Urinary bladder (tissue), 4 donors: ENCODE measurements at places on chromosomes 4 and X. TPM values are rescaled to one million over a fixed set of nuclear protein-coding genes. Genes with fewer than 3 reads are reported as not detected.

DNA sequence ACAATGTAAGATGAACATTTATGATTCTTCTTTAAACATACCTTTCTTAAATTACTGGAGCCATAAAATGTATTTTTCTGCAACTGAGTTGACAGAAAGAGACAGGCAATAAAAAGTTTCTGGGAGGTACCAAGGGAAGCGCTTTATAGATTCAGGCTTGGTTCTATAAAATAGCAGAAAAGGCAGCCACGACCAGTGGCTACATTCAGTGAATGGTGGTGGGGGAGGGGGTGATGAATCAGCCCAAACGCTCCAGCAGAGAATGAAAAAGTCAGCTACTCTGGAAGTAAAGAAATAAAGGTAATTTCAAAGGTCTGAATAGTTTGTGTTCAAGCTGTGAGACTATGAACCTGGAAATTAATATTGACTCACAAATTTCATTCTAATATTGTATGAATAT is 456.1 kb downstream of the KCTD8 start:
- DNase-seq = no peak

OTC gene
- total RNA-seq = 0.63 TPM

- DNase-seq = no peak
Observed at GRCh38 chr4:108906006-108906405, 143.2 kb upstream of the ETNPPL start.

DMP1 gene
- not detected for total RNA-seq

DNA sequence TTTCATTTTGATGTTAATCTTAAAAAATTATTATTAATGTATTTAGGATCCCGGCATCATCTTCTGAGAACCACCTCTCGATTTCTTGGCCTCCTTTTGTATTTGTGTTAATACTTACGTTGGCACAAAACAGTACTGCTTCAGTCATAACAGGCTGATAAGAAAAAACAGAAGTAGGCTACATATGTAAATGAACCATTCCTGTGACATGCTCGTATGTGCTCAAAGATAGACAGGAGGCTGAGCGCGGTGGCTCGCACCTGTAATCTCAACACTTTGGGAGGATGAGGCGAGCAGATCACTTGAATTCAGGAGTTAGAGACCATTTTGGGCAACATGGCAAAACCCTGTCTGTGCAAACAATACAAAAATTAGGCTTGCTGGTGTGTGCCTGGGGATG is 109.4 kb upstream of the H2AZ1 start:
- no peak for DNase-seq

DNA sequence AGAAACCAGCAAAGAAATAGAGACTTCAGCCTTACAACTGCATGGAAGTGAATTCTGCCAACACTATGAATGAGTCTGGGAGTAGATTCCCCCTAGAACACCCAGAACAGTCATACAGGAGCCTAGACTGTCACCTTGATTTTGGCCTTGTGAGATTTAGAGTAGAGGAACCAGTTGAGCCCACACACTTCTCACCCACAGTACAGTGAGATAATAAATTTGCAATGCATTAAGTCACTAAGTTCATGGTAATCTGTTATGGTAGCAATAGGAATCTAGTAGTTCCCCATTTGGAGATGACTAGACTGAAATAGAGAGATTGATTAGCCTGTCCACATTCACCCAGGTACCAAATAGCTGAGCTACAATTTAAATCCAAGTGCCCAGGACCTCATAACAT is 59.0 kb downstream of the FAM13A start:
- no peak for DNase-seq

TMLHE gene
- 28.1 TPM for total RNA-seq

DNA sequence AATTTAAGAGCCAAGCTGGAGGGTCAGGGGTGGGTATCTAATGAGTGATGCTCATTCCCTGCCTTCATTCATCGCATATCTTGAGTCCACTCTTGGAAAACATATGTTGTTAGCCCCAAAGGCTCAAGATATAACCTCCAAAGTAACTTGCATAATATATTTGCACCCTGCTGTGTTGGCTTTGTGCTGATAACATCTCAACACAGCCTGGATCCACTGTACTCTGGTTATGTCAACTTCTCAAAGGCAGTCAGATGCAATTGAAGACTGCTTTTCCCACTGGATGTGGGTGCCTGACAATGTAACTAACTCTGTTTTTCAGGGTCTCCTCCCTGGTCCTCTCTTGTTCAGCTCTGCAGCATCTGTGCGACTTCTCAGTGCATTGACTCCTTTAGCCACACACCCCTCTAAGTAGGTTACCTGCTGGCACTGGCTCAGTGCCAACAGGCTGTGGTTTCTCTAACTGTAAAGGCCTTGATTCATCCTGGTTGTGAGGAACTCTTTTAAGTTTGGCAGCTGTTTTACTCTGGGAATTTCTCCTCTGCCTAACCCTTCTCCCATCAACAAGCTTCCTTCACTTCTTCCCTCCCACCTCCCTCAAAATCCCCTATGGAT is 28.1 kb downstream of the SLC16A2 start:
- DNase-seq = no peak

GAGE2A gene
- total RNA-seq = not detected

GRCh38 chrX:152832520-152832919 is 1.7 kb downstream of the NSDHL start:
- DNase-seq = no peak

GRCh38 chr4:161314371-161314770 is 849.4 kb downstream of the FSTL5 start:
- DNase-seq = no peak

DNA sequence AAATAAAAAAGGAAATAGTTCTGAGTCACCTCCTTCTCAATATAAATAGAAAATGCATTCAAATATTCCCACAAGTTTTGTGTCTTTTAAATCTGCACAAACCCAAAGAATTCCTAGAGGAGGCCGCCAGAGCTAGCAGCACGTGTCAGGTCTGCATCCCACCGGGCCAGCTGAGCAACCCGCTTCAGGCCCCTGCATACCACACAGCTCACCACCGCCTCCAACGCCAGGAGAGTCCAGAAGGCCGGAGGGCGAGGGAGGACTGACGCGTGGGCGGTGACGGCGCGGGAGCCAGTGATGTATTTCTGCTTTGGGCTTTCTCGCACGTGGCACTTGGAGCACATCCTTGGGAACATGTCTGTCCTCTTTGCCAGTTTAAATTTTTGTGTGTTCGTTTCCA is 61.9 kb upstream of the CLDN34 start:
- DNase-seq = no peak

DNA sequence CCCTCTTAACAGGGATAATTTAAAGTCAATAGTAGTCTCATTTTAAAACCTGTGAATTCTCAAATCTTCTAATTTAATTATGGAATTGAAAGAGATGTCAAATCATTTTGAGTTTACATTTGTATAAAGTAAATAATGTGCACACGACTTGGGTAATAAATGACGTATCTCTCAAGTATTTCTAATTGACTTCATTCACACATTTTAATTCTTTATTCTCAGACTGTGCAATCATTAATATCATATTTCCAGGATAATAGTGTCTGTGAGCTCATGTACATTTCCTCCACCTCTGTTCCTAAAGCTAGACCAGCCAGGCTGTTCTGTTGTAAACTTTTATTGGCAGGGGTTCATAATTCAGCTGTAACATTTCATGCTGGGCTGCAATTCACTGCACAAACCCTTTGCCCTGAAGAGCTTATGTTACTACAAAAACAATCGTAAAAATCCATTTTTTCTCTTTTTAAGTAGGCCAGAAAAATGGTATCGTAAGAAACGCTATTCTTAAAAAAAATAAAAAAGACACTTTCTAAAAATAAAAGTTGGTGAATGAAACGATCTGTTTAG is 1103.1 kb upstream of the TENM3 start:
- DNase-seq = no peak

RIPPLY1 gene
- total RNA-seq = not detected

ARX gene
- total RNA-seq = not detected

DNA sequence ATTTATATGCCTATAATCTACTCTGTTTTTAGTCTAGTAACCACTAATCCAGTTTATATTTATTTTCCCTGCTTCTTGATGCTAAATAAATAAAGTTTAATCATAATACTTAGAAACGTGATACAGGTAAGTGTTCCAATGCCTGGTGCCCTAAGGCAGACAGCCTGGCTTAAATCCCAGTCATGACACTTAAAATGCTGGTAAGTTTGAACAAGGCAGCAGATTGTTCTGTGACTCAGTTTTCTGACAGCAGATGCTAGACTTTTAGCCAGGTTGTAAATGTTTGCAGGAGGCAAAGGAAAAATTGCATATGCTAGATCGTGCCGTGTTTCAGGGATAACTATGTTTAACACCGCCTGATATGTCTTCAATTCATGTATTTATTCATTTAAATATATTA is 2661.6 kb downstream of the PCDH7 start:
- DNase-seq = no peak

- no peak for DNase-seq
Observed at GRCh38 chrX:40073439-40074054, 24.2 kb downstream of the BCOR start.

DNA sequence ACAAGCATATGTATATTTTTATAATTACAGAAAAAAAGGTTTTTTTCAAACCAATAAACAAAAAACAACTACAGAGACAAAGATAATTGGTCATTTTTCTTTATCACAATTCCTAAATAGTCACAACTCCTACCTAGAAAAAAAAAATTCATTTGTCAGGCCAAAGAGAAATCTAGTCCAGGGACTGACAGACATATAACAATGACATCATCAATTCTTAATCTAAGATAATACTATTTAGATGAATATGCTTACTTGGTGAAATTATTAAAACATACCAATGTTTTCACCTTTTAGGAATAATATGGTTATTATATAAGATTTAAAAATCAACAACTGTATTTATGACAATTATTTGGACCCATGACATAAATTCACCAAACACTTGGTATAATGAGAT is 48.4 kb downstream of the CHM start:
- no peak for DNase-seq

CYBB gene
- 62.0 TPM for total RNA-seq

- no peak for DNase-seq
Observed at GRCh38 chr4:131764730-131765129, 1384.4 kb upstream of the PCDH10 start.

CT45A1 gene
- not detected for total RNA-seq

DNA sequence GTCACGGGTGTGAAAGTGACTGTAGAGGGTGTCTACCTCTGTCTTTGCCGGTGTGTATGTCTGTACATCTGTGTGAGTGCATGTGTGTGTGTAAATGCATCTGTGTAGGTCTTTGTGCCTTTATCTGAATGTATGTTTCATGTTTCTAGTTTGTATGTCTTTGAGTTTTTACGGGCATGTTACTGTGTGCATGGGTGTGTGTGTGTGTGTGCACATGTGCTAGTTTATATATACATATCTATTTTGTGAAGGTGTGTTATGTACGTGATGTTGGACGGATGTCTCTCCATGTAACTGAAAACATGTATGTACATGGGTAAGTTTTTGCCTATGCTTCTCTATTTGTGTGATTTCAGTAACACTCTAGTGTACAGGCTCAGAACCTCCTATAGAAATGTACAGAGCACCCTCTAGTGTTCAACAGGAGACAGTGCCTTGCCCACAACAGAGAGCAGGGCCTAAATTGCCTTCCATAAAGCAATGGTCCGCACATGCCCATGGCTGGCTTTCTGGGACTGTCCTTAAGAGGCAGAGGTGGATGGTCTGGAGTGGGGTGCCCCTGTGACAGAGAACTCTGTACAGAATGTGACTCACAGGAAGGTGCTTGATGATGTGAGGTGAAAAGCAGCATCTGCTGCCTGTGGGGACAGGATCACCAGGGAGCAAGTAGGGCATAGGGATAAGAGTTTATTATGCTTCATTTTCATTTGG is 343.5 kb downstream of the RAPGEF2 start:
- DNase-seq = no peak

- DNase-seq = no peak
Observed at GRCh38 chr4:16909281-16909680, 10.8 kb upstream of the LDB2 start.

DNA sequence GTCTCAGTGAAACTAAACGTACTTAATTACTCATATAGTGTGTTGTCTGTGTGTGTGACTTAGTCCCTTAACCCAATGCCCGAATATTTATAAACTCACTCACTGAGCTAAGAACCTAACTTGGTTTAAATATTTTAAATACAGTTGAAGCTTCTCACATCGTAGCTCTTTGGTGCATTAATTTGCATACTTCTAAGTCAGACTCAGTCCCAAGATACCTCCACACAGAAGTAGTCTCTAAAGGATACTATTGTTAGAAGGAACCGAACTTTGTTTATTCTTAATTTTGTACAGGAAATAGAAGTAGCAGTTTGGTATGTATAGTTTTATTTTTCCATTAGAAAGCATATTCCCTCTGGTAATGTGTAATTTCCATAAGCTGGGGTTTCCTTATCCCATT is 54.0 kb upstream of the NKAP start:
- no peak for DNase-seq

PDLIM3 gene
- 456 TPM for total RNA-seq

- DNase-seq = no peak
Observed at GRCh38 chrX:12891171-12891570, 15.2 kb upstream of the TLR8 start.

DNA sequence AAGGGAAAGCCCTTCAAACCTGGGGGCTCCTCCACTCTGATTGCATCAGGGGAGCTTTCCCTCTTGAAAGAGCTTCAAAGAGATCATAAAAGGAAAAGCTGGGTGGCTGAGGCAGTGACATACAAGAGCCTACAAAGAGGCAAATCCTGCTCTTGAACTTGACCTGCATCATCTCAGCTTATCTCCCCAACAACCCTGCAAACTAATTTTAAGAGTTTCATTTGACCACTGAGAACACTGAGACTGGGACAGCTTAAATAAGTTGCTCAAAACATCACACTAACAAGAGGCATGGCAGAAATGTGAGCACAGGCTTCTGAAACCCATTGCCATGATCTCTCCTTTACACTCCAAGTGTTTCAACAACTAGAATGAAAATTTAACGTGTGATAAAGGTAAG is 101.6 kb upstream of the PPARGC1A start:
- DNase-seq = no peak

REPS2 gene
- 15.6 TPM for total RNA-seq

FGA gene
- not detected for total RNA-seq
